T-helper 2 cell treated with Interferon-gamma antibody and Interleukin-4, amounts not matched to agents 5 μg/mL and 100 μg/mL, for 36 hours (primary cell): ENCODE measurements at places on chromosomes 6 and 20.
A peak's percentile ranks its signal among the peaks of the same experiment; 100 is the strongest.

GRCh38 chr6:11416936-11417576 is 120.5 kb upstream of the TMEM170B start:
- no peak for DNase-seq

DNA sequence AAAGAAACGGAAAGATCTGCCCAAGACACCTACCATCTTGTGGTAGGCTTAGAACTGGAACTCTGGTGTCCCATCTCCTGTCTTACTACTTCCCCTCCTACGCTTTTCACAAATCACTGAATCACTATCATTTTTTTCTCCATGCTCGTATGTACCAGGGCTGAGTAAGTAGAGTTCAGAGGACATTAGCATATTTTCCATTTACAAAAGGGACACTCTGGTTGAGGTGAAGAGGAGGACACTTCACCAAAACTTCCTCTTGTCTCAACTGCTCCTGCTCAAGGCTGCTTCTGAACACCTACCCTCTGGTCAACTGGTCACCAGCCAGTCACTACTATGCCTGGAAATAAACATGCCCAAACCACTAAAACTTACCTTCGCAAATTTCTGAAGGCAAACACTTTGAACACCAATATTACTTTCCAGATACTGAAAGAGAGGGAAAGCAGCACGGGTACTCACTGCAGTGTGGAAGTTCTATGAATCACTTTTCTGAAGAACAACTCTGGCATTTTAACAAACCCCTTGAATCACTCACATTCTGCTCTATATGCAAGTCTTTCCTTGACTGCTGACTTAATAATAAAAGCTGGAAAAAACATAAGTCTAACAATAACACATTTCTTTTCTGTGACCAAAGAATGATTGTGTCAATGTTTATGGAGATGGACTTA is 123.3 kb downstream of the INSM1 start:
- DNase-seq = peak; percentile 67

GRCh38 chr6:16654701-16655100 is 106.6 kb downstream of the ATXN1 start:
- DNase-seq = no peak

GRCh38 chr6:40476673-40477072 is 110.5 kb downstream of the LRFN2 start:
- no peak for DNase-seq

DNA sequence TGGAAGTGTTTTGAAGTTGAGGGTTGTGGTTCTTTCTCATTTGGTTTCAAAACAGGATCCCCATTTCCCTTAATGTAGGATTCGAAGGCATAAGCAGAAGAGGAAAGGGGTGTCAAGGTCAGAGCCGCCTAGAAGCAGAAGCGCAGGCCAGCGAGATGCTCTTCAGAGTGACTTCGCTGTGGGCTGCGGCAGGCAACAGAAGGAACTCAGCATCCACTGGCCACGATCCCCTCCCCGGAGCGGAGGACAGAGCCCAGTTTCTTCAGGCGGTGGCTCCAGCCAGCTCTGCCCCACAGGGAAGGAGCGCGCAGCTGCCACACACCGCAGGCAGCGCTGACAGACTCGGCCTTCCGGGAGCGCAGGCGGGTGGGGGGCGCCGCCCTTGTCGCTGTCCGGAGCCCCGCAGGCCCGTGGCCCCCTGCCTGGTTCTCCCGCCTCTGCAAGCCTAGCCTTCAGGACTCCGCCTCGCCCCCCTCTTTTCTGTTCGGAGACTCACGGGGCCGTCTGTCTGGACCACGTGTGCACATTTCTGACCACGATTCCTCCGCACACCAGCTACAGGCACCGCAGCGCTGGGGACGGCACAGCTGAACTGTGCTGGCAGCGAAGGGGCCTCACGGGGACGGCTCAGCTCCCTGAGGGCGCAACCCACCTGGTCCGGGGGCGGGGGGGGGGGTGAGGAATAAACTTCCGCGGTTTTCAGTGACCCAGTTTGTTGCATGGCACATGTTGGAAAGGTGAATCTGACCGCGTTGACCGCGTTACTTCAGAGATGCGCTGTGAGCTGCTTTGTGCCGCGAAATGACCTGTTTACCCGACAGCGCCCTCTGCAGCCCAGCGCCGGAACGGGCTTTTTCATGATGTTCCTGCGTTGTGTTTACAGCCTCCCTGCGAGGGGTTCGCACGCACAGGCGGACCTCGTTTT is 26.1 kb downstream of the TTLL2 start:
- peak; percentile 84 for DNase-seq

GRCh38 chr6:7087491-7087979 is 20.2 kb upstream of the RREB1 start:
- DNase-seq = peak; percentile 37

GRCh38 chr6:138371720-138372119 is 6.0 kb upstream of the SMIM28 start:
- DNase-seq = no peak

- no peak for DNase-seq
Measured at GRCh38 chr6:161748535-161749416, 474.9 kb upstream of the AGPAT4 start.

DNA sequence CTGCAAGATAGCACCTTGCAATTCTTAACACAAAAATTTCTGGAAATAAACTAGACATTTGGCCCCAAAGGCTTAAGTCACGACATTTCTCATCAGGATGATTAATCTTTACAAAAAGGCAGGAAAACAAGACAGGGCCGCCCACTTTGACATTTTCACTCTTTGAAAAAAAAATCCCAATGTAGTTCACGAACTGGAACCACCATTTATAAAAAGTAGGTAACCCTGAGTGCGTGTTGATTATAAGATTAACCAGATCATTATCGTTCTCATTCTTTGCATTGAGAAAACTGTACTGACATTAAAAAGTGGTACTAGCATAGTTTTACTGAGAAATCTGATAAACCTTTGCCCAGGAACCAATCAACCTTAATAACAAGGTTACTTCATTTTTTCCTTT is 108.8 kb downstream of the HUS1B start:
- DNase-seq = peak; percentile 61

GRCh38 chr6:92231171-92231701 is 1188.1 kb downstream of the EPHA7 start:
- no peak for DNase-seq

- DNase-seq = no peak
Measured at GRCh38 chr20:9344083-9344920, 170.1 kb upstream of the LAMP5 start.

GRCh38 chr6:130178692-130179091 is 44.1 kb downstream of the SAMD3 start:
- DNase-seq = no peak

DNA sequence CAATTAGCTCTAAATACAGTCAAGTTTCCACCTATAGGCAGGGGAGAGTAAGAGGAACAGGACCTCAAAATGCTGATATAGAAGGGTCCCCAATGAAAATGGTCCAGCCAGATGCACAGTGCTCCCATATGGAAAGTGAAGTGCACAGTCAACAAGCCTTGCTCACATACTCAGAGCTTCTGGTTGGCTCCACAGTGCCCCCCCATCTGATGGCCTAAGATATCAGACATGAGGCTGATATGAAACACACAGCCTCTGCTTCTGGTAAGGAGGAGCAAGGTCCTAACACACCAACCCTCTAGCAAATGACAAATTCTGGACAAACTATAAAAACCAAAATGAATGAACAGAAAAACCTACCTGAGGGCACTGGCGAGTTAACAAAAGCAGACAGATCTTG is 111.4 kb upstream of the EMILIN3 start:
- no peak for DNase-seq

DNA sequence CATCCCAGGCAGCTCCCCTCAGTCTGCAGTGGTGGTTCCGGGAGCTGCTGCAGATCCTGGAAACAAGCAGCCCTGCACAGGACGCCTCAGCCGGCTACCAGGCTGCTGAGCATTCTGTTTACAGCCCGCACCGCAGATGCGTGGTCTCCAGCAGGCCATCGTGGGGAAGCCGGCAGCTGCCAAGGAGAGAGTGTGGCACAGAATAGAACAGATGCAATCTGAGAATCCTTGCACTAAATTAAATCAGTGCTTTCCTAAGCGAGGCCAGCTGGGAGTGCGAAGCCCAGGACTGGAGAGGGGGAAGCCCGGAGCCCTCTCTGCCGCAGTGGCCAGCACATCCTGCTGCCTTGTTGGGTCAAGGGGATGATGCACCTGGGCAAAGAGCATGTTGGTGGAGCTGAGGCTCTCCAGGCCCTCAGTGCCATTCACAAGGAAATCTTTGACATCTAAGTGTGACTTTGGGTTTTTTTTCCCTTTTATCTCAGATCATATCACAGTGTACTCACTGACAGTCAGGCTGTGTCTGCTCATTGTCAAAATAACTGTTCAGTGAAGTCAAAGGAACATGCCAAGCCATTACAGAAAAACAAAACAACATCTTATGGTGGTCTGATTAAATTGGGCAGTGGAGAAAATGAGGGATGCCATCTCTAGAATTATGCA is 118.1 kb downstream of the SYNDIG1 start:
- DNase-seq = no peak

- no peak for DNase-seq
Measured at GRCh38 chr20:11101243-11101642, 427.4 kb upstream of the JAG1 start.

DNA sequence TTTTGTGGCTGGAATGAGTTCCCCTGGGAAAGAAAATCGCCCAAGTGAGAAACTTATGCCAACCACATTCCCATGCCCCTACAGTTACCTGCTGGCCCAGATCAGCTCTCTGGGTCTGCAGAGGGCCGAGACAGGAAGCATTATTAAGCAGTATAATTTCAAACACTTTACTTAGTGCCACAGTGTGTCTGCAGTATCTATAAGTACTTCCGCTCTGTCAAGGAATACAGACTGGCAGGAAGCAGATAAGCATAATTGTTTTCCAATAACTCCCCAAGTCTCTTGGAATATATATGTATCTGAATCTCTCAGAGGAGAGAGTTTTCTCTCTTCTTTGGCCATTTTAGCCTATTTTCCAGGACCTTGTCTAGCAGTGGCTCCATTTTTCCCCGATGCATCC is 24.9 kb downstream of the SAYSD1 start:
- DNase-seq = no peak

DNA sequence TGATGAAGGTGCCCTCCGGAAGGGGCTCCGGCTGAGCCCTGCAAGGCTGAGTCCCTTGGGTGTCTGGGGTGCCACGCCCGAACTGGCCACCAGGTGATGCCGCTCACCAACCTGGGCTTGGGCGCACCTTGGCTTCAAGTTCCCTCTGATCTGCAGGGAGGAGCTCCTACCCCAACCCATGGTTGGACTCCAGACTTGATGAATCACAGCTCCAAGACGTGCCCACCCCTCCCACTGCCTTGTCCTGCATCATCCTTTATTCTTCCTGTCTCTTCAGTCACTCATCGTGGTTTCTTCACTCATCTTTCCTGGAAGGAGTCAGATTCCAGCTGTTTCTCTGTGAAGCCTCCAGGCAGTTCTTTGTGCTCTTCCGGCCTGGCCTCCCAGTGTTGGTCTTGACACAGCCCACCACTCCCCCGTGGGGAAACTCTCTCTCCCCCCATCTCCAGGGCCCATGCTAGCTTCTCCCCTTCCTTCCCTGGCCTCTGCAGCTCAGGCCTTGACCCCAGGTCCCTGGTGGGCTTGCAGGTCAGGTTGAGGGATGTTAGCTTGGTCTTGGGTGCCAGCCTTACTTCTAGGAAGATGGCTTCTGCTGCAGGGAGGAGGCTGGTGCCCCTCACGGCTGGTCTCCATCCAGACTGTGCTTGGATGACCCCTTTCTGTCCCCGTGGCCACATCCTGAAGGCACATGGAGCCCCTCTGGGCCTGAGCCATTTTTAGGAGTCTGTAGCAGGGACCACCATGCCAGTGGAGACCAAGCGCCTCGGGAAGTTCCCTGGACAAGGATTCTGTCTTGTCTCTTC is 2.6 kb upstream of the ZBP1 start:
- DNase-seq = peak; percentile 51

DNA sequence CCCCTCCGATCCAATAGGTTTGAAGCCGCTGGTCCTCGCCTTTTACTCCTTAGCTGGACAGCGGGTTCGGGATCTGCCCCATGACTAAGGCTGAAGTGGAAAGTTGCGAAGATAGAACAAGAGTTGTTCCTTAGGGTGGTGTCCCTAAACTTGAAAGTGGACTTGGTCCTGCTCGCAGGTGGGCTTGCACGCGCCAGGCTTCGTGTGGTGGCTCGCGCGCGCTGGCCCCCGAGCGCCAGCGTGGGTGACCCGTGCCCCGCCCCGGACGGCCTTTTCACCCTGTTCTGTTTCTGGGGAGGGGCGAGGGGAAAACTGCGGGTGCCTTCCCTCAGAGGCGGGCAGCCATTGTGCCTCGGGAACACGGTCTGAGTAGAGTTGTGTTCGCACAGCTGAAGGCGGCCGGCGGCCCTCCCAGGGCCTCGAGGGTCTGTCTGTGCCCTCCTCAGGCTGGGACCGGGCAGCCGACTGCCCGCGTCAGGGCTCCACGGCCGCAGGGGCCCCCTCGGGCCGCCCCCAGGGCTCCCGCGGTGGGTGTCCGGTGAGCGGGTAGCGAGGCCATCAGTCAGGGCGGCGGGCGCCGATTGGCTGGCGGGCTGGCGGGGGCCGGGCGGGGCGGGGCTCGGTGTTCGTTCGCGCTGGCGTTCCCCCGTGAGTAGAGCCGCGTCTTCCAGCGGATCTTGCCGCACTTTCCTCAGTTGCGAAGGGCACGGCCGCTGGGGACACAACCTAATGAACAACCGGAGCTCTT is 33.0 kb downstream of the RREB1 start:
- peak; percentile 83 for DNase-seq

- DNase-seq = no peak
Measured at GRCh38 chr6:142820338-142821051, 124.5 kb downstream of the HIVEP2 start.

DNA sequence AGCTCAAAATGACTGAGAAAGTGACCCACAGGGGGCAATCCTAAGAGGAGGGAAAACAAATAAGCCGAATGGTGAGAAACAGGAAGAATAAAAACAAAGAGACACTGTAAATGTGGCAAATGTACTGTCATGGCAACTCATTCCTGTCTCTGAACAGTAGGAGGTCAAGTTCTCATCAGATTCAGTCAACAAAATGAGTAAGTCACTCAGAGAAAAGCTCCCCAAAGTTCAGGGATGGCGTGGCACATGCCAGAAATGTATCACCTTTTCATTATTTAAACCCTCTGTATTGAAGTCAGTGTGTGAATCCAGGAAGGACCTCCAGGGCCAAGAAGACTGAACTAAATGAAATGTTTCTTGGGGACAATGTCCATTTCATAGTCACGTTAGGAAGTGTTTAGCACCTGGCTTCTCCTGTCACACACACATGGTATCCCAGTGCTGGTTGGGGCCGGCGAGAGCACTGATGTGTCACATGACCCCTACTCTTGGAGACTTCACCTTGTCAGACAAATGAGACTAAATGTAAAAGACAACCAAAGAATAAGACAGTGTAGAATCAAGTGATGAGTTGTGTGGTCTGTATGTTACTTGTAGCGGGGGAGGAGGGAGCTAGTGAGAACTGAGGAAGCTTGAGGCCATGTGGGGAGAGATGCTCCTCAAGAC is 20.7 kb downstream of the CNR1 start:
- no peak for DNase-seq

- DNase-seq = no peak
Measured at GRCh38 chr20:24812373-24812772, 136.7 kb upstream of the CST7 start.

DNA sequence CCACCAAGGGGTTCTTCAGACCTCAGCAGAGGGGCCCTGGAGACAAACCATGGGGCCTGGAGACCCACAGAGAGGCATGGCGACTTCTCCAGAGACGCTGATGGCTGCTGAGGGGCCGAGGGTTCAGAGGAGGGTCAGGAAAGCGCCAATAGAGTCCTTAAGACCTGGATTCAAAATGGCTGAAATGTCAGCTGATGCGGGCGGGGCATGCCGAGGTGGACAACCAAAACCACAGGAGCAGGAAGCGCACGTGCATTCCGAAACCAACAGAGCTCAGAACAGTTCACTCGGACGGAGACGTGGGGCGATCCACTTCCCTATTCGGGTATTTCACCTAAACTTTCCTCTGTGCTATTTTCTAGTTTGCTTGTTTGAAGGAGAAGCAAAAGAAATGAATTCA is 99.9 kb upstream of the RIN2 start:
- DNase-seq = no peak

GRCh38 chr6:47836046-47836445 is 54.2 kb downstream of the OPN5 start:
- DNase-seq = no peak
